ENCODE measurements at places on chromosomes 16 and 17. TPM values are rescaled to one million over a fixed set of nuclear protein-coding genes. Genes with fewer than 3 reads are reported as not detected.

- no peak for DNase-seq
Measured at GRCh38 chr17:1861391-1862010, 31.7 kb downstream of the RPA1 start.

Gene RGS11
- 15.4 TPM for total RNA-seq

GRCh38 chr17:73652886-73653480, 8.7 kb upstream of the SDK2 start:
- DNase-seq = no peak

Gene CENPX
- 30.5 TPM for total RNA-seq

DNA sequence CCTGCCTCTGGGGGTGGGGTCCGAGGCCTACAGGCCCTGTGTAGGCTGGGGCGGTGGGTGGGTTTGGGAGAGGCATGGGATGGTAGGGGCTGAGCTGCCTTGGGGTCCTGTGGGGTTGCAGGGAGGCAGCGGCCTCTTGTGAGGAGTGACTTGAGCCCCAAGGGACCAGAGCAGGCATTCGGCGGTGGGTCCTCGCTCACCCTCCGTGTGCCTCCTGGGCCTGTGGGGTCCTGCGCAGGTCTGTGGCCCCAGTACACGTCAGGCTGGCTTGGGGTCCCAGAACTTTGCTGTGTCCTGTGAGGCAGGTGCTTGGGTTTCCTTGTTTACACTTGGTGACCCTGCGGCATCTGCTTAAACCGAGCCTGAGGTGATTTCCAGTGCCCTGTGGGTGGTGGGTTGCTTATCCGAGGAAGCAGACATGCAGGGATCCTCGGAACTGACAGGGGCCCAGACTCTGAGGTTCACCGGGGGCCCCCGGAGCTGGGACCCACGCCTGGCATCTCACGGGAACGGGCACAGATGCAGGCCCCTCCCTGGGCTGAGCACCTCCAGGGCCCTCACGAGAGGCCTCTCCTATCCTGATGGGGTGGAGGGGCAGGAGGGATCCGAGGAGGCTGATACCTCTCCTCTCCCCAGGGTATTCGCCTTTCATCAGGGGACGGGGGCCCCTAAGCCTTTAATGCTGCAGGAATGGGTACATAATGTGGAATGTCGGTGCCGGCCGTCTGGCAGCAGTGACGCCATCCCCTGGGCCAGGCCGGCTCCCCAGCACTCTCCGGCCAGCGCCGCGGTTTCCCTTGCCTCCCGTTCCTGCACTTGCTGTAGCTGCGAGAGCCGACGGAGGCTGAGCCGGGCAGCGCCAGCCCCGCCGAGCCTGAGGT, 7.7 kb downstream of the METRNL start:
- no peak for DNase-seq

Gene HSF4
- total RNA-seq = 49.9 TPM

GRCh38 chr17:27959382-27959709, 66.2 kb upstream of the LYRM9 start:
- no peak for DNase-seq

DNA sequence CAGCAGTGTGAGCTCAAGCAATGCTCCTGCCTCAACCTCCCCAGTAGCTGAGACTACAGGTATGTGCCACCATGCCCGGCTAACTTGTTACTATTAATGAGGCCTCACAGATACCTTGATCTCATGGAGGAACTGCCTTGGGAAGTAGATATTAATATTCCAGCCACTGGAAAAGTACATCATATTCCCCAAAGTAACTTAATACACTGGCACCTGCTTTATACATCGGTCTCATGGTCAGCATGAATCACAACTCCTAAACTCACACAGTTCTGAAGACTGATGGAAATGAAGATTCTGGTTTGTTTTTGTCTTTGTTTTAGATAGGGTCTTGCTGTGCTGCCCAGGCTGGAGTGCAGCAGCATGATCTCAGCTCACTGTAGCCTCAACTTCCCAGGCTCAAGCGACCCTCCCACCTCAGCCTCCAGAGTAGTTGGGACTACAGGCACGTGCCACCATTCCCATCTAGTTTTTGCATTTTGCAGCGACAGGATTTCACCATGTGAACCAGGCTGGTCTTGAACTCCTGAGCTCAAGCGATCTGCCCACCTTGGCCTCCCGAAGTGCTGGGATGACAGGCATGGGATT, 28.2 kb downstream of the ADCY9 start:
- no peak for DNase-seq

DNA sequence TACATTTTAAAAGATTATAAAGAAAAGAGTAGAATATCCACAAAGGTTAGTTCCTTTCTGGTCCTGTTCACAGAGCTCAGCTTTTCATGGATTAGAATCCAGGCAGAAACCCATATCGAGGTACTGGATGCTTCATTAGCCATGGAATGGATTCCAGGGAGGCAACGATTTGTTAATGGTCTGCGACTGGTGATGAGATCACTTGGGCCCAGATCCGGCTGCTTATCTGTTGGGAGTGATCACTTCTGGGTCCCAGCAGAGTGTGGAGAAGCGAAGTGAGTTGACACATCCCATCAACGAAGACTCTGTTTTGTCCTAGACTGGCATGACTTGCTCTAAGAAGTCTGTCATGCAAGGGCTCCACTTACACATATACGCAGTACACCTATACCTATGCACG, 165.8 kb downstream of the MAF start:
- no peak for DNase-seq

GRCh38 chr16:10343124-10343760, 42.6 kb upstream of the ATF7IP2 start:
- no peak for DNase-seq

- DNase-seq = no peak
Measured at GRCh38 chr17:17243163-17243562, 6.2 kb upstream of the FLCN start.

Gene JPH3
- total RNA-seq = not detected

- no peak for DNase-seq
Measured at GRCh38 chr16:78161023-78161729, 61.7 kb downstream of the WWOX start.

- DNase-seq = no peak
Measured at GRCh38 chr17:29848737-29849136, 81.3 kb downstream of the SSH2 start.

DNA sequence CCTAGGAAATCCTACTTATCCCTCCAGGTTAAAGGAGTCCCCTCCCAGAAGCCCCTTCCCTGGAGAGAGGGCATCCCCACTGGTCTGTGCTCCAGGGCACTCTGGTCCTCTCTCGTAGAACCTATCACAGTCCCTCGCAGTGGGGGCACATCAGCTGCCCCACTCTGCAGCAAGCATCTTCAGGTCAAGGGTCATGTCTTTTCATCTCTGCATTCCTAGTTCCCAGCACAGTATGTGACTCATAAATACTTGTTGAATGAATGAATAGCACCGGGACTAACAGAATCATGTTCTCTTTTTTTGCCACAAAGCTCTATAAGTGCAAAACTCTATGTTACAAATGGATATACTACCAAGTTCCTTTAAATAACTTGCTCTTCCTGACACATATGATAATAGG, 36.0 kb downstream of the RNF157 start:
- no peak for DNase-seq

DNA sequence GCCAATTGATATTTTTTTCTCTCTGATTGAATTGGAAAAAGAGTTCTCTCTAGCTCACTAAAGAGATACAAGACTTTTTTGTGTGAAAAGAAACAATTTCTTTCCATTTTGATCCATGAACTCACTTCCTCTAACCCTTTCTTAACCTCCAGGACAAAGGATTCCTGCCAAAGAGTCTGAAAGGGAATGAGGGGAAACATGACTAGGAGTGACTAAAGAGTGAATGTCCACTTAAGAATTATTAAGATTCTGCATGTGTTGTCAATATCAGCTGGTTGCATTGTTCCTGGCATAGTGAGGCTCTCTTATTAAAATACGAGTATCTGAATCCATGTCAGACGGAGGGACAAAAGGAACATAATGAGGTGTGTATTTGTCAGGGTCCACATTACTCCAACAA, 344.7 kb downstream of the GRIN2A start:
- DNase-seq = no peak

GRCh38 chr16:6377956-6378355, 954.7 kb upstream of the RBFOX1 start:
- DNase-seq = no peak

GRCh38 chr17:48547808-48548522, 3.1 kb upstream of the HOXB2 start:
- DNase-seq = no peak

Gene ACAP1
- total RNA-seq = 14.0 TPM

Gene GP1BA
- total RNA-seq = not detected

DNA sequence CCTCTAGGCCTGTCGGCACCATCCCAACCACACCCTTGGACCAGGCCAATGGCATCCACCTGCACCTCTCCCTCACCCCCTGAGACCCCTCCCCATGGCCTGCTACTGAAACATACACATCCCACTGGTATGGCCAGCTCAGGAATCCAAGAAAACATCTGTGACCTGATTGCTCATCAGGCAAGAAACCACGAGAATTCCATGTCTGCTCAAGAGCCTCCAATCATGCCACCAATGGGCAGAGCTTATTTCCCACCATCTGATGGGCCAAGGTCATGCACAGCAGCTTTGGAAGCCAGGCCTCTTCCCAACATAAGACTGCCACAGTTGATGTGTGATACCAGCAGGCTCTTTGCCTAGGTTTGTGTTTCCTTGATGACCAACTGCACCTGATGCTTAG, 190.1 kb downstream of the C16orf78 start:
- DNase-seq = no peak

GRCh38 chr16:69436896-69437295, 12.5 kb downstream of the CYB5B start:
- no peak for DNase-seq

GRCh38 chr16:74601126-74601871, 5.6 kb downstream of the GLG1 start:
- no peak for DNase-seq

Data from Right ventricle myocardium inferior (tissue), 1 donor.